CD4-positive, alpha-beta T cell (primary cell): ENCODE measurements at places on chromosomes 5 and 9.

- no peak for DNase-seq
These were observed 295.3 kb upstream of the TNC start for GRCh38 chr9:115413304-115413703.

GRCh38 chr5:66454186-66455078 lies 141.8 kb upstream of the MAST4 start:
- DNase-seq = no peak

DNA sequence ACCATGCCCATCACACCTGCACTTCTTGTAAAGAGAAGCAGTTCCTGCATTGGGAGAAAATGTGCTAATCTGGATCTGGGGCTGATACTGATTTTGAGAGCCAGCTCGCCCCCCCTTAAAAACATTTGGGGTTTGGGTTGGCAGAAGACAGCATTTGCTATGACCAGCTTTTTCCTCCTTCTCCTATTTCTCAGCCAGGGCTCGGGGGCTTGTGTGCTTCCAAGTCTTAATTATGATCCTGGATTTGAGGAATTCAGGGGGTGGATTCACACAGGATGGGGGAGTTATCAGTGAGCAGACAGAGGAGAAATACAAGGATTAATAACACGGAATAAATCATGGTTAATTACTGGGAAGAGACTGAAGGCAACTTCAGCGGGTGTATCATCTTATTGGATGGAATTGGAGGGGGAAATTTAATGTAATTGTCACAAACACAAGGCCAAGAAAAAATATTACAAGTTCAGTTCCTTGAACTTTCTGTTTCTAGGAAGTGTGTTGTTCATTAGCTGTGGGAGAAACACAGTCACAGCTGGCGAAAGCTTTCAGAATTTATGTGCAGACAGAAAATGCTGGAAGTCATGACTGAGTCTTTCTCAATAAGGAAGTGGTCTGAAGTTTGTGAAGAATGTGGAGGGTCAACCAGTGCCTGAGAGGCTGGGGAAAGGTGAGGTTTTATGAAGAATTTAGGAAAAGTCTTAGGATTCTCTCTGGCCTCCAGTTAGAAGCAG lies 15.3 kb downstream of the C9orf152 start:
- DNase-seq = no peak

DNA sequence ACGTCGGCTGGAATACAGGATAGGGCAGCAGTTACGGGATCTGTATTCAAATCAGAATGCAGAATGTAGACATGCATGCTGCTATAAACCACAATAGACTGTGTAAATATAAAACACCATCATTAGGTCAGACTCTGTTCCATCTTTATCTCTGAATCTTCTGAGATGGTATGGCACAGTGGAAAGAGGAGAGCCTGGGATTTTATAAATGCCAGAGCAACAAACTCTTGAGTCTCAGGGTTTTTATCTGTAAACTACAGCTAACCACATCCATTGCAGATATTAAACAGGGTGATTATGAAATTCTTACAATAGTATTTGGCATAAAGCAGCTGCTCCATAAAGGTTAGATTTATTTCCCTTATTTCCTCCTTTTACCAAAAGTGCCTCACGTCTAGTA lies 108.7 kb downstream of the ZDHHC21 start:
- DNase-seq = no peak
